ENCODE measurements at places on chromosomes 2 and 18. TPM values are rescaled to one million over a fixed set of nuclear protein-coding genes. Genes with fewer than 3 reads are reported as not detected.

DNA sequence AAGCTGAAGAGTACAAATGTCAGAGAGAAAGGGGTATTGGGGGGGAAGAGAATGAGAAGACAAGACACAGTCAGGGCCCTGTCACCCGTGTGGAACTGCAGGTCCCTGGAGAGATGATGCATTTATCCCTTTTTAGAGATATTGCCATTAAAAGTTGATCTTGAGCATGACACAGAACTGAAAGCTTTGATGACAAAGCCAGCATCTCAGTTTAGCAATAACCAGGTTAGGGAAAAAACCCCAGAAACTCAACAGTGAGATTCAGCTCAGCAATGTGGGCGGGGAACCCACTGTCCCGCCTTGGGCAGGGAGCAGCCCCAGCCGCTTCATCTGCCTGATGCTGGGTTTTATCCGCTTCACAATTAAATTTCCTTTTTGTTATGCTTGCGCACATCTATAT lies 181.1 kb downstream of the NEDD4L start:
- no peak for DNase-seq
- no peak overlapping the region for H3K4me3 ChIP-seq
- H3K36me3 ChIP-seq, result no peaks in the 10 kb centered on the region
- no peaks in the 10 kb centered on the region for H3K27me3 ChIP-seq
- no peak overlapping the region for H3K27ac ChIP-seq

The ALMS1 gene
- total RNA-seq, result 36.9 TPM

DNA sequence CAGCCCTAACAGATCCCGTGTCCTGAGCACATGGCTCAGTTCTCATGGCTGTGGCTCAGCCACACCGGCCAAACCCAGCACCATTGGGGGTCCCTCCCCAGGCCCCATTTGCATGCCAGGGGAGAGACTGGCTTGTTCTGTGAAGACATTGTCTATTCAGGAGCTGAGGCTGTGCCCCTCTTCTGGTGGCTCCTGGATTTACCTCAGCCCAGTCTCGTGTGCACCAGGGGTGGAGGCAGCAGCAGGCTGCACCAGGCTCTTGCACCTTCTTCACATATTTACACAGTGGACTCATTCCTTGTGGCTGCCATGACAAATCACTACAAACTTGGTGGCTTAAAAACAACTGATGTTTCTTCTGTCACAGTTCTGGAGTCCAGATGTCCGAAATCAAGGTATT lies 92.4 kb upstream of the ITGA6 start:
- peaks cover 8% of the 10 kb centered on the region for H3K4me1 ChIP-seq
- no peaks in the 10 kb centered on the region for H3K27me3 ChIP-seq
- peak; percentile 60 for DNase-seq
- no peak overlapping the region for H3K27ac ChIP-seq
- H3K36me3 ChIP-seq, result no peaks in the 10 kb centered on the region

The NDUFS1 gene
- total RNA-seq, result 91.5 TPM

GRCh38 chr2:43110442-43110871 lies 115.9 kb downstream of the ZFP36L2 start:
- no peak overlapping the region for H3K4me3 ChIP-seq
- no peaks in the 10 kb centered on the region for H3K36me3 ChIP-seq
- no peak overlapping the region for H3K27ac ChIP-seq
- peak; percentile 42 for DNase-seq
- peaks cover 5% of the 10 kb centered on the region for H3K4me1 ChIP-seq
- no peaks in the 10 kb centered on the region for H3K27me3 ChIP-seq

The FAM110C gene
- total RNA-seq, result 2.5 TPM

The EIF2AK3 gene
- total RNA-seq, result 24.4 TPM

DNA sequence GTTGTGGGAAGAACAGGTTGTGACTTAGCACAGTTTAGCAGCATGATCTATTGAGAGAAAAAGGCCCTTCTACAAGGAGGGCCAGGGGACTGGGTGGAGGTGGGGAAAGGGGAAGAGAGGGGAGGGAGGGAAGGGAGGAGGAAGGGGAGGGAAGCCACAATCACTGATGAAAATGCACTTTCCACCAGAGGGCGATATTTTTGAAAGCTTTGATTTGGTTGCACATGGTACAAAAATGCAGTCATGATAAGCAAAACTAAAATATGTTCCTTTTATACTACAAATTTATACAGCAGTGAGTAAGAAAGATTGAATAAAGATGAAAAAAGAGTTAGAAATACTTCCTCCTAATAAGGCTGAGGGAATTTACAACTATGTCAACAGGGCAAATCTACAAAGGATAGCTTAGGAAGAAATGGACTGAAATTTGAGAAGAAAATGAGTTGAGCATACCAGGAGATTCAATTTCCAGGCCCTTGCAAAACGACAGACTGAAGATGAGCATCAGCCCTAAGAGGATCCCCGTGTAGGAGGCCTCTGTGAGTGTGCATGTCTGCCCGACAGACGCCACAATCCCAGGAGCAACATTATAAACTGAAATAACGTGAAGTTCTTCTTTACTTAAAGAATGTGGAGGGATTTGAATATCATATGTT lies 17.2 kb downstream of the SH3YL1 start:
- H3K27ac ChIP-seq, result no peak overlapping the region
- H3K4me1 ChIP-seq, result no peaks in the 10 kb centered on the region
- no peak overlapping the region for H3K4me3 ChIP-seq
- H3K36me3 ChIP-seq, result no peaks in the 10 kb centered on the region
- H3K27me3 ChIP-seq, result no peaks in the 10 kb centered on the region

DNA sequence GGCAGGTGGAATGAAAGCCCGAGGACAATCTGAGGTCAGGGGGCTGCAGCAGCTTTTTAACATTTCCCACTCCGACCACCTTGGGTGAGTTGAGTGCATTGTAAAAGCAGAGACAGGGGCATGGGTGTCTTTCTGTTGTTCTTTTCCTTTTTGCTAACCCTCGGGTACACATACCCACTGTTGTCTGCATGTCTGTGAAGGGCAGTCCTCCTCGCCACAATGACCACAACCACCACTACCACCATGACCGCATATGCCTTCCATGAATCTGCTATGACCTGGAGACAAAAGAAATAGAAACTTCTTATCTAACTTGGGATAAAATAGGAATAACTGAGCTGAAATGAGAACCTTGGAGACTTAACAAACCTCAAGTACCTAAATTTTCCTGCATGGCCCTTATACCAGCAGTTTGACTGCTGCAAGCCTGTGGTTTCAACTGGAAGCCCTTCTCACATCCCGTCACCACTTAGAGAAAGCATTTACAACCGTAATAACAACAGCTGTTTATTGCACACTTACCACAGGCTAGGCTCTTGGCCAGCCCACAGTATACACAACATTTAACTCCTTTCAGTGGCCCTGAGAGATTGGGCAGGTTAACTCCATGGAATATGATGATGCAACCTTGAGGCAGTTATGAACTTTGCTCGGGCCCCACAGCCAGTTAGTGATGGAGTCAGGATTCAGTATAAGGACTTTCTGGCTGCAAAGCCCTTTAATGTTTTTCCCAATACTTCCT lies 80.3 kb downstream of the GYPC start:
- H3K36me3 ChIP-seq, result no peaks in the 10 kb centered on the region
- DNase-seq, result no peak
- H3K4me3 ChIP-seq, result no peak overlapping the region
- no peaks in the 10 kb centered on the region for H3K27me3 ChIP-seq
